SK-N-DZ (cell line): ENCODE measurements at places on chromosomes 3 and 15.

DNA sequence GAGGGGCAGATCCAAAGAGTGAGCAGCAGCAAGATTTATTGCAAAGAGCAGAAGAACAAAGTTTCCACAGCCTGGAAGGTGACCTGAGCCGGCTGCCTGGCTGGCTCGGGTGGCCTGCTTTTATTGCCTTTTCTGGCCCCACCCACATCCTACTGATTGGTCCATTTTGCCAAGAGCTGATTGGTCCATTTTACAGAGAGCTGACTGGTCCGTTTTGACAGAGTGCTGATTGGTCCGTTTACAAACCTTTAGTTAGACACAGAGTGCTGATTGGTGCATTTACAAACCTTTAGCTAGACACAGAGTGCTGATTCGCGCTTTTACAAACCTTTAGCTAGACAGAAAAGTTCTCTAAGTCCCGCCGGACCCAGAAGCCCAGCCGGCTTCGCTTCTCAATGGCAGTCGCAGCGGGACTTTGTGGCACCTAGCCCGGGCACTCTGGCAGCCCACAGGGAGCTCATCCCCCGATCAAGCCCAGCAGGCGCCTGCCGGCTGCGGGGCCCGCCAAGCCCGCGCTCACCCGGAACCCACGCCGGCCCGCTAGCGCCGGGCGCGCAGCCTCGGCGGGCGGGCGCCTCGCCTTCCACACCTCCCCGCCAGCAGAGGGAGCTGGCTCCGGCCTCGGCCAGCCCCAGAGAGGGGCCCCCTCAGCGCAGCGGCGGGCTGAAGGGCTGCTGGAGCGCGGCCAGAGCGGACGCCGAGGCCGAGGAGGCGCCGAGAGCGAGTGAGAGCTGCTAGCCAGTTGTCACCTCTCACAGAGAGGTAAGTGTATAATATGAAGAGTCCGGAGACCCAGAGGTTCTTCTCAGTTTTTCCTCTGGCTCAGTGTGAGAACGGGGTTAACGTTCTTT, 339.2 kb downstream of the CHL1 start:
- no peak for DNase-seq

DNA sequence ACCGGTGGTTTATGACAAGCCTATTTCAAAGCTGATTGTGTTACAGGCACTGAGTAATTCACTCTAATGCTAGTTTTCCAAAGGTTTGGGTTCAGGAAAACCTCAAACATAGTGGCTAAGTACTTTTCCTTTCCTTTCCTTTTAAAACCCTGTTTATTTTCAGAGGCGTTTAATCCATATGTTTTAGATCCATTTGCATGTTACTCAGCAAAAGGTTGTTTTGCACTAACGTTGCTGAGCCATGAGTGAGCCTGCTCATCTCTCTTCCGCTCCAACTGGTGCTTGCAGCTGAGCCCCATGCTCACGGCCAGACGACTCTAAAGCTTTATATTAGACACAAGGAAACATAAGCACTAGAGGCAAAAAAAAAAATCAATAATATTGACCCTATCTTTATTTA, 9.4 kb downstream of the CEMIP start:
- DNase-seq = no peak

DNA sequence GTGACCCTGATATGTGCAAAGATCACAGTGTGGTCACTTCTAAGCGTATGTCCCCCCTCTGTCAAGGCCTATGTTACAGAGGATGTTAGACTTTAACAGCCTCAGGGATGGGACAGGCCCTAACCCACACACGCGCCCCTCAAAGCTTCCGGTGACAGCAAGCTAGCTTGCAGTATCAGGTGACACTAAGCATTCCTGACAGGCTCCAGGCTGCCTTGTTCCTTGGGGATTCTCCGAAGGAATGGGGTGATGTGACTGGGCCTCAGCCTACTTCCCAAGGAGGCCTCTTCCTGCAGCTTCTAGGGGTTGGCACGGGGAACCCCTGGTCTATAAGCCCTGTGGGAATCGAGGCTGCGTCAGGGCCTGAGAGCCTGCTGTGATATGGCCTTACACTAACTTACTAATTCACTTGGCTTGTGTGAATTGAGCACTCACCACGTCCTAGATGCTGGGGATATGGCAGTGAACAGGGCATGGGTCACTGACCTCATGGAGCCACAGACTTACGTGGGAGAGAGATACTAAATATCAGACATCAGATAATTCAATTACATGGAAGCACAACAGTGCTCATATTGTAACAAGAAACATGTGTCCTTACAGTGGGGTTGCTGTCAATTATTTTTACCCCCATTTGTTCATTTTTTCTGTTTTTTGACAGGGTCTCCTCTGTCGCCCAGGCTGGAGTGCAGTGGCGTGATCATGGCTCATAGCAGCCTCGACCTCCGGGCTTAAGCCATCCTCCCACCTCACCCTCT, 11.4 kb upstream of the SPTBN5 start:
- DNase-seq = peak; percentile 74

DNA sequence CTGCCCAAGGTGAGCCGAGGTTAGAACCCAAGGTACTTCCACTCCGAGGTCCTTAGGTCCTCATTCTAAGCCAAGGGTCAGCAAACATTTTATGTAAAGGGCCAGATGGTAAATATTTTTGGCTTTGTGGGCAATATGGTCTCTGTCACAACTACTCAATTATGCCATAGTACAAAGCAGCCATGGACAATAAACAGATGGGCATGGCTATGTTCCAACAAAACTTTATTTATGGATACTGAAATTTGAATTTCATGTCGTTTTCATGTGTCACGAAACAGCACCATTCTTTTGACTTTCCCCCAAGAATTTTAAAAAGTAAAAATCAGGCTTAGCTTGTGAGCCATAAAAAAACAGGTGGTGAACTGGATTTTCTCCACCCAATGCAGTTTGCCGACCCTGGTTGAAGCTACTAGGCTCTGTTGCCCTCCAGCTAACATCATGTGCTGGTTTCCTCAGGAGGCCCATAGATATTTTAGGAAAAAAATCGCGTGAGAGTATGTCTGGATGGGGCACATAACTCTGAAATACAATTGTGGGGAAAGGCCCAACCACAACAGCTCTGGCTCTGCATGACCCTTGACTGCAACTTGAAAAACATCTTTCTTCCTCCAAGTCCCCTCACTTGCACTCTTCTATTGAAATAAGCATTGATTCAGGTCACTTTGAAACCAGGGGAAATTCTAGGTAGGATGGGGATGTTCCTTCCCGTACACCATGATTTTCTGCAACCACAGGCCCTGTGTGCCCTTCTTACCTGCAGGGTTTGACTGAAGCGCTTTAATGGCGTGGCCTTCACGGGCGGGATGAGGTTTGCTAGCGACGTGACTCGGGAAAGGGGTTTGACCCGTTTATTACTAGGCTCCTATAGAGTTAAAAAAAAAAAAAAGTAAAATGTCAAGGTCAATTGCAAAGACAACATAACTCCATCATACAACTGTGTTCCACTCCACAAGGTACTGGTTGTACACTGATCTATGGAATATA, 28.5 kb downstream of the ARHGEF3 start:
- no peak for DNase-seq
